Stimulated activated CD4-positive, alpha-beta T cell treated with anti-CD3 and anti-CD28 coated beads, TNF-alpha, amount 100 ng/mL, for 1 hour (primary cell): ENCODE measurements at places on chromosomes 1 and 21.

DNA sequence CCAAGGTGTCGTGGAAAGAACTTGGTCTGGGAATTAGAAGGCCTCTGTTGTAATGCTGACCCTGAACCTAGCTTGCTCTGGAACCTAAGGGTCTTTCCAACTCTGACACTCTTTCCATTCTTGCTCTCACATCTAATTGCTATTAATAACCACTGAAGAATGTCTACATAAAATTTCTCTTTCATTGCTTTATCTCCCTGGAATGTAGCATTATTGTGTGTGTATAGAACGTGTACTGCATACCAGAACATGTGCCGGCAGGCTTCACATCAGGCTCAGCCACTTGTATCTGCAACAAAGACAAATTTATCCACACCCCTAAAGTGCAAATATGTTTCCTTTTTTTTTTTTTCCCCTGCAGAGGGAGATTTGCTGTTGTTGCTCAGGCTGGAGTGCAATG lies 13.9 kb upstream of the LAX1 start:
- DNase-seq: no peak

DNA sequence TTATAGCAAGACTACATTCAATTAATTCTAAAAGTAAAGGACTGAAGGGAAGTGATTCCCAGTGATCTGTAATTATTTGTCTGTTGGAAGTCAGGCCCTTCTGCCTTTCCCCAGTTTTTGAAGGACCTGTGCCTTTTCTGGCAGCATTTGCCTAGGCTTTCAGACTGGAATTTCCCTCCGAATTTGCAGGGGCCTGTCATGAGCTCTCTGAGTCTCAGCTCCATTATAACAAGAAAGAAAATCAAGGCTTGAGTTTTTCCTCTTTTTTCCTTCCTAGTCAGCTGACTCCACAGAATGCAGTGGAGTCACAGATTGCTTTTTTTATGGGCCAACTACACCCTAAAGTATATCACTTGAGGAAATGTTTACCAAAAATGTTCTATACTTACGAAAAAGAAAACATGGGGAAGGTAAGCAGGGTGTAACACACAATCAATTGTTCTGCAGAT lies 1.1 kb downstream of the NR5A2 start:
- no peak for DNase-seq

- DNase-seq: no peak
These were observed 218.3 kb upstream of the SGIP1 start for GRCh38 chr1:66315671-66316070.

DNA sequence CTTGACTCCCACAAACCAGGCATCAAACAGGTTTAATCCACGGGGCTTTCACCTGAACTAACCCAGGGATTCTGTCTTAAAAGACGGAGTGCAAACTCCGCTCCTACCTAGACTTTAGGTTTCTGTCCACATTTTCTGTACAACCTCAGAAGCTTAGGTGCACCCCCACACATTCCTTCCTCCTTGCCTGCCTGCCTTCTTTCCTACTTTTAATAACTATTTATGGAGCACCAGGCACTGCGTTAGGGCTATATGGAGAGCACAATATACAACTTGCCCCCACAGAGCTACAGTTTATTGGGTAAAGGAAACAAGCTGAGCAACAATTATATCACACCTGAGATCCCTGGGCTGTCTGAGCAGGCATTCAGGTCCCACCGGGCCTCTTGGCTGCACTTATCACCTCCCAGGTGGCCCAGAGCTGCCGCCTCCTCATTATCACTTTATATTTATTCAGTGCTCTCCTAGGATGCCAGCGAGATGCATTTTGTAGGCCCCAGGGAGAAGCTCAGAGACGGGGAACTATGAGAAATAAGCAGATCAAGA lies 64.1 kb downstream of the DNTTIP2 start:
- DNase-seq: no peak

- no peak for DNase-seq
These were observed 57.0 kb downstream of the YARS1 start for GRCh38 chr1:32759997-32760623.

GRCh38 chr21:45027241-45028196 lies 46.9 kb upstream of the ADARB1 start:
- no peak for DNase-seq
